Jurkat, Clone E6-1 (cell line): ENCODE measurements at places on chromosomes 2 and 18.

DNA sequence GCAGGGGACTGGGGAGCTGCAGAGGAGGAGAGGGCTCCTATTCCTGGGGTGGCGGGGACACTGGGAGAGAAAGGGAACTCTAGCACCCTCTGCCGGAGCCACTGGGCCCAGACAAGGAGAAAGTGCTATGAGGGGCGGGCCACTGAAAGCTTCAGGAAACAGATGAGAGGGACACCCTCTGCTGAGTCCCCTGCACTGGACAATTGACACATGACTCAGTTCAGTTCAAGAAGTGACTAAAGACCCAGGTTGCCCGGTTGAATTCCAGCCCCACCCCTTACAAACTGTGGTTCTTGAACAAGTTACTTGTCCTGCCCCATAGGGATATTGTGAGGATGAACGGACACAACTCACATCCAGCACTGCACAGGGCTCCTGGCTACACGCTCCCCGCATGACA is 5.0 kb downstream of the RUFY4 start:
- no peak for DNase-seq

GRCh38 chr18:76231402-76231801 is 263.6 kb downstream of the ZNF516 start:
- DNase-seq: no peak

- DNase-seq: no peak
Observed at GRCh38 chr2:28395334-28396061, 2.8 kb downstream of the FOSL2 start.

DNA sequence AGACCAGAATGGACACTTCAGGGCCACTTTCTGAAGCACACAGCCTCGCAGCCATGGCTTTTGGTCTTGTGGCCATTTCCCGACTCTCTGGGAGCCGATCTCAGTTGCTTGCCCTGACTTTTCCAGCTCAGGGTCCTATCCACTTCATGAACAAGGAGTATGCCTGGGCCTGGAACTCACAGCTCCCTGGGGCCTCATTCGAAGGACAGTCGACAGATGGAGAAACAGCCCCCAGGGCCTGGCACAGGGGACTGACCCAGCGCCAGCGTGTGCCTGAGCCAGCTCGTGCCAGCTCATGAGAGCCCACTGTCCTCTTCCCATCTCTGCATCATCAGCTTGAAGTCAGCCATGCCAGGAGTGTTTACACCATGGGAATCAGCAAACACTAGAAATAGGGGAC is 134.6 kb upstream of the GPC1 start:
- DNase-seq: no peak

DNA sequence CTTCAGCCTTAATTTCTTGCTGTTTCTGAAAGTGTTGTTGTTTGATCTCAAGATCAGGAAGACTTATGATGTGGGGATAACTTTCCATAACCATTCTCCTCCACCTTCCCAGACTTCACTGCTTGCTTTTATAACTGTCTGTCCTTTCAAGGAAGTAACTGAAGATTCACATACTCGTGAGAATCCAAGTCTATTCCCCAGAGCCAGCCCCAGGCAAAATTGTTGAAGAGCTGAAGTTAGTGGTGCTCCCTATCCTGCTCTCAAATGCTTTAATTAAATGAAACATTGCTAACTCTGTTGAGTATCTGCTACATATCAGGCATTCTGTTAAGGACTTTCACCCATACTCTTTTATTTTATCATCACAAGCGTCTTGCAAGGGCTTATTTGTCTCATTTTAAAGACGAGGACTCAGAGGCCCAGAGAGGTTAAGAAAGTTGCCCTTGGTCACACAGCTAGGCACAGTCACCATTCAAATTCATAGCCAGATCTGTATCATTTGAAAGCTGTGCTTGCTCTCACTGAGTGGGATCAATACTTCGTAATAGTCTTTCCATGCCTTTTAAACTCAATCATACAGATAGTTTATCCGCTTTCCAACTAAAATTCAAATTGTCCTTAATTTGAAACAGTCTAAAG is 189.8 kb upstream of the TCF4 start:
- DNase-seq: no peak
